ENCODE measurements at places on chromosomes 1 and 21.

- no peak for DNase-seq
These were observed 56.5 kb upstream of the BMP8A start for GRCh38 chr1:39434797-39435395.

DNA sequence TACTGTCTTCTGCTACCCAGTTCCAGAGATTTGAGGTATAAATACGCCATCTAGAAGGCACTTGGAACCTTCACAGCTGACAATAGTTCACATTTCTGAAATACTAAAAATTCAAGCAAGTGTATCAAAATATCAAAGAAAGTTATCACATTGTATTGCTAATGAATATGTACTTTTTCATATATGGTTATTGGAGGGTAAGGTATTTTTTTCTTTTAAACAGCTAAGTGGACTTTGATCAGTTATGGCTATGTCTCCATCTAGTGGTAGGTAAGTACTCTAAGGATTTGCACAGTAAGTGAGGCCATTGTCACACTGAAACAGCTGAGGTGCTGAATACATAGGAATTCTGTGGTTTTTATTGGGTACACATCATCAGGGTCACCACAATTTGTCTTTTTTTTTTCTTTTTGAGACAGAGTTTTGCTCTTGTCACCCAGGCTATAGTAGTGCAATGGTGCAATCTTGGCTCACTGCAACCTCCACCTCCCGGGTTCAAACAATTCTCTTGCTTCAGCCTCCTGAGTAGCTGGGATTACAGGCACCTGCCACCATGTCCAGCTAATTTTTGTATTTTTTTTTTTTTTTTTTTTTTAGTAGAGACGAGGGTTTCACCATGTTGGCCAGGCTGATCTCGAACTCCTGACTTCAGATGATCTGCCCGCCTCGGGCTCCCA lies 49.1 kb upstream of the CR2 start:
- no peak for DNase-seq

- no peak for DNase-seq
These were observed at the start of gene NCF2 for GRCh38 chr1:183590244-183591191. NCF2 (minus strand) TSS chr1:183590459; CDS start chr1:183590329, 130 bp downstream.

DNA sequence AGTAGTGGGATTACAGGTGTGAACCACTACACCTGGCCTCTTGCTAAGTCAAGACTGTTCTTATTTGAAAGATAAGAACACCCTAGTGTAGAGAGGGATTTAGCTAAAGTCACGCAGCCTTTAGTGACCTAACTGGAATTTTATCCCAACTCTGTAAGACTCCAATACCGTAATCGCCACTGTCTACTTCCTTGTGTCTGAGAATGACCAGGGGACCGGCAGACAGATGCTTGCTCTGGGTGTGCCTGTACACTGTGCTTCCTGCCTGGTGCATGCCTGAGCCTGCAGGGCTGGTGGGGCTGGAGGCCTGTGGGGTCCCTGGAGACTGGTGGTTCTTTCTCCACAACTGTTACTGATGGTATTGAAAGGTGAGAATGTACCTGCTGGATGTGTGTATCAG lies 15.3 kb downstream of the MFSD2A start:
- DNase-seq: no peak

DNA sequence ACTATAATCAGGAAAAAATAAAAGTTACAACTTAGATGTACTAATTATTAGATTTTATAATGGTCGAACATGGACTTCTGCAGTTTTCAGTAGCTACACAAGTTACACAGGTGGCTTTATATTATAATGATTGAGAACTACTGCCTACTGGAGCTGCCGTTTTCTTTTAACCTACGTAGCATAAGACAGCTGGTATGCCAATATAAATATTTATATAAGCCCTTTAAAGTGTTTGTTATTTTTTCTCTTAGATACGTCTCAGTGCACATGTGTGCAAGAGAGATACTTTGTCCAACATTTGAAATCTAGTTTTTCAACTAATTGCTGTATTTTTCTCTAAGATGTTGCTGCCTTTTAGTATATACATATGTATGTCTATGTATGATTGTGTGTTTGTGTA lies 42.4 kb downstream of the PDC start:
- no peak for DNase-seq

DNA sequence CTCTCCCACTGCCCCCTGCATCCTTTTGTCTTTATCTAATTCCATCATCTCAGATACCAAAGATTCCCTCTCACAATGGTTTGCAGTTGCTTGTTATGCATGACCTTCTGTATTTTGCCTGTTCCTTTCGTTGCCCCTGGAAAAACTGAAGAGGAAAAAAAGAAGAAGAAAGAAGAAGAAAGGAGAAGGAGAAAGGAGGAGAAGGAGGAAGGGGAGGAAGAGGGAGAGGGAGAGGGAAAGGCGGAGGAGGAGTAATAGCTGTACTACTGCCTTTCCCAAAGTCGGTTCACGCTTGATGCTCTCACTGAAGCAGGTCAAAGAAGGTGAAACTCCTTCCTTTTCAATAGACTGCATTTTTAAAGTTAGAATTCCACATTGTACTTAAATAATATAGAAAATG lies 513.8 kb downstream of the PTPRC start:
- DNase-seq: no peak

DNA sequence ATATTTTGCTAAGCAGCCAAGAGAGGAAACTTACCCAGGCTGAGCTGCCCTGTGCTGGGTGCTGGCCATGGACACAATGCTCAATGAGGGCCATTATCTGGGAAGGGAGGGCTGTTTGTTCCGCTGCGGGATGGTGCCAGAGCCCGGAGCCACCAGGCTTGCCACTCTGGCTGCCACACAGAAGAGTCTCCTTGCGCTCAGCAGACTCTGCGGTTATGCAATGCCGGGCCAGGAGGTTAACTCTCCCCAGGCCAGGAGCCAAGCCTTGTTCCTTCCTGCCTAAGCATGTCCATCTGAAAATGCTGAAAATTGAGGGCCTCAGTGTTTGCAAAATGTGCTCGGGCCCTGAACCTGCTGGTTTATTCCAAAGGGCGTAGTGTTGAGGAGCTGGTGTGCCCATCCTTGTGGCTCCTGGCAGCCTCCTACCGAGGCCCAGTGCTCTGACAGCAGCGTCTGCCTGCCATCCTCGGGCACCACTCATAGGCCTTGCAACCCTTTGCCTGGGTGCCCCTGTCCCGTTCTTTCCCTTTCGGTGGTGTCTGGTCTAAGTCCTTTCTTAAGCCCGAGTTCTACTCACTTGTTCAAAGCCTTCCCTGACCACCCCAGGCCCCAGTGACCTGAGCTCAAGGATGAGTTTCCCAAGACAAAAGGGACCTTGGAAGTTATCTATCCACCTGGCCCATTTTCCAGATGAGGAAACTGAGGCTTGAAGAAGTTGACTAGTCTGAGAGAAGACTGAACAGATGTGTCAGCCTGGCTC lies 133.8 kb upstream of the EDN2 start:
- DNase-seq: no peak

- DNase-seq: no peak
These were observed 96.6 kb upstream of the ZNF281 start for GRCh38 chr1:200506471-200506870.

- no peak for DNase-seq
These were observed 67.6 kb upstream of the GUCA2B start for GRCh38 chr1:42085596-42085995.
